ENCODE measurements at places on chromosomes 6 and 20. TPM values are rescaled to one million over a fixed set of nuclear protein-coding genes. Genes with fewer than 3 reads are reported as not detected.

PRRT1 gene
- 5.6 TPM for polyA plus RNA-seq

TRIM15 gene
- polyA plus RNA-seq, result not detected

ADGRB3 gene
- polyA plus RNA-seq, result 0.11 TPM

NFATC2 gene
- polyA plus RNA-seq, result 6.8 TPM

PGBD1 gene
- polyA plus RNA-seq, result 0.98 TPM

COL21A1 gene
- polyA plus RNA-seq, result 1.9 TPM

HLA-DRB5 gene
- 0.67 TPM for polyA plus RNA-seq

Measured in adipose tissue (tissue), 3 donors.